Left lobe of liver (tissue), 2 donors: ENCODE measurements at places on chromosomes 12 and 14. TPM values are rescaled to one million over a fixed set of nuclear protein-coding genes. Genes with fewer than 3 reads are reported as not detected.

DNA sequence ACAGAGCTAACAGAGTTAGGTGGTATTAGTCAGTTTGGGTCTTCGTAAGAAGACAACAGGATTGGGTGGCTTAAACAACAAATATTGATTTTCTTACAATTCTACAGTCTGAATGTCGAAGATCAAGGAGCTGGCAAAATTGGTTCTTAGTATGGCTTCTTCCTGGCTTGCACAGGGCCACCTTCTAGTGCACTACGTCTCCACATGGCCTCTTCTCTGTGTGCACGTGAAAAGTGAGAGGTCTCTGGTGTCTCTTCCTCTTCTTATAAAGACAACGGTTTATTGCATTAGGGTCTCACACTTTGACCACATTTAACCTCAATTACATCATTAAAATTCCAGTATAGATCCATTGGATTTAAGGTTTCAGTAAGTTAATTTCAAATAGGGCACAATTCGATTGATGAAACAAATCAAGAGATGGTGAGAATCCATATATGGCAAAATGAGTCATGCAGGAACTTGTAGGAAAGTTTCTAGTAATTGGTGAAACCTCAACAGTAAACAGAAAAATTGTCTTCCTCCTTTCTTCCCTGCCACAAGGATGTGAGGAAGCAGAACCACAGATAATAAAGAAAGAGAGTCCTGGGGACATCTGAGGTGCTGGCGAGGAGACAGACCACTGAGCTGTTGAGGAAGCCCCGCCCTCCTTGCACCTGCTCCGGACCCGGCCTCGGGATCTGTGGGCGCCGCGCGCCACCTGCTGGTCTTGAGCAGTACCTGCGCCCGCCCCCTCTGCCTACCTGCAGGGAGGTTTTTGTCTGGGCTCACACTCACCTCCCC, 846.7 kb downstream of the TMEM121 start:
- peak; percentile 64 for DNase-seq

- peak; percentile 28 for DNase-seq
Measured at GRCh38 chr12:4286771-4287317, 13.3 kb downstream of the CCND2 start.

The RNASE3 gene
- total RNA-seq: not detected

The RAD52 gene
- total RNA-seq: 9.2 TPM

DNA sequence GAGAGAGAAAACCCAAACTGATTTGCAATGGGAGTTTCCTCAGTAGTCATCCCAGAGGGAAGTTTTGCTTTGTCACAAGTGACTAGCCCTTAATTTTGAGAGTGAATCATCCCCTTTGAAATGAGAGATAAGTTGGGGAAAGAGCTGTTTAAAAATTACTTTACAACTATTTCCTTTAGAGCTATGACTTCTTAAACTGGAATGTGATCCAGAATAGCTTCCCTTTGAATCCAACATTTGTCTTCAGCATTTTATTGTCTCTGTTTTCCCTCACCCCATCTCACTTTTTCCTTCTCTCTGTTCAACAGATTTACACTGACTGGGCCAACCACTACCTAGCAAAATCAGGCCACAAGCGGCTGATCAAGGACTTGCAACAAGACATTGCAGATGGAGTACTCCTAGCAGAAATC, 109.3 kb downstream of the NAV3 start:
- no peak for DNase-seq

The PTHLH gene
- total RNA-seq: 0.10 TPM

The PELI2 gene
- 1.1 TPM for total RNA-seq

The LMO3 gene
- 0.15 TPM for total RNA-seq

The ASIC1 gene
- 0.28 TPM for total RNA-seq

DNA sequence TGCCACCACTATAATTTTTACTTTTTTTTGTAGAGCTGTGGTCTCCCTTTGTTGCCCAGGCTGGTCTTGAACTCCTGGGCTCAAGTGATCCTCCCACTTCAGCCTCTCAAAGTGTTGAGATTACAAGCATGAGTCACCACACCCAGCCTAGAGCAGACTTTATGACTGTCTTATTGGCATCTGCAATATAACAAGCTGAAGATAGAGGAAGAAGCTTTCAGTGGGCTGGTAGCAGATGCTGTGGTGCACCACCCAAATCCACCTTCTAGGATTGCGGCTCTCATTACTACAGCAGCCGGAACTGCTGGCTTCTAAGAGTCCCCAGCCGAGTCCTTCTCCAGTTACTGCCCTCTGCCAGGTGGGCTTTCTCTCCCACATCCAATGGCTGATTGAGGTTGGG, 7.6 kb upstream of the STK38L start:
- DNase-seq: no peak

DNA sequence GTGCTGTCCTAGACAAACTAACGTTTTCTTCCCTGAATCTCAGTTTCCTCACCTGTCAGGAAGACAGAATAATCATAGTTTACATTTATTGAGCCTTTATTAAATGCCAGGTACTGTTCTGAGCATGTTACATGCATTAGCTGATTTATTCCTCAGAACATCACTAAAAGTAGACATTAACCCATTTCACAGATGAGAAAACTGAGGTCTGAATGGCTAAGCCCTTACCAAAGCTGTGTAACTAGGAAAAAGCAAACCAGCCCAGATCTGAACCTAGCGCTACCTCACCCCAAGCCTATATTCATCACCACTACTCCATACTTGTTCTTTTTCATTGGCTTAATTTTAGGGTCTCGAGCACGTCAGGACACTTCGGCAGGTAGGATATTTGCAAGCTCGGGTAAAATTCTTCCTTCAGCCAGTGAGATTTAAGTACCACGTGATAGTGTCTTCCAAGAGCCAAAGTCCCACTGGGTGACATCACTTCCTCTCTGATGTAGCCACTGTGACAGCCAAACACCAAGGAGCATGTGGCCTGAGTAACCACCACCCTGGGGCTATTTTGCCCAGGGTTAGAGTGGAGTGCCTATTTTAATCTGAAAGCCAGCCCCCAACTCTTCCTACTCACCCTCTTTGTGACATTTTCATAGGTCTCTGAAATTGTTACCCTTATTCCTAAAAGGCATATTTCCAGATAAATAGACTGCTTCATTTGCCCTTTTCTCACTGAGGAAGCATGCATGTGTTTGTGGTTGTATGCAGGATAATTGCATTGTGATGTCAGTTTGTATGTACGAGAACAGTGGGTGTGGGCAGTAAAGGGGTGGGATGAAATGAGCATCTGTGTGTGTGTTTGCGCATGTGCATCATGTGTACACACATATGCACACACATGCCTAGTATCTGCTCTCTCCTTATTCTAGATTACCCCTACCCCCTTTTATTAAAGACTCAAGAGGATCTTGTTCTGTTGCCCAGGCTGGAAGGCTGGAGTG, 62.2 kb upstream of the WSCD2 start:
- DNase-seq: no peak

DNA sequence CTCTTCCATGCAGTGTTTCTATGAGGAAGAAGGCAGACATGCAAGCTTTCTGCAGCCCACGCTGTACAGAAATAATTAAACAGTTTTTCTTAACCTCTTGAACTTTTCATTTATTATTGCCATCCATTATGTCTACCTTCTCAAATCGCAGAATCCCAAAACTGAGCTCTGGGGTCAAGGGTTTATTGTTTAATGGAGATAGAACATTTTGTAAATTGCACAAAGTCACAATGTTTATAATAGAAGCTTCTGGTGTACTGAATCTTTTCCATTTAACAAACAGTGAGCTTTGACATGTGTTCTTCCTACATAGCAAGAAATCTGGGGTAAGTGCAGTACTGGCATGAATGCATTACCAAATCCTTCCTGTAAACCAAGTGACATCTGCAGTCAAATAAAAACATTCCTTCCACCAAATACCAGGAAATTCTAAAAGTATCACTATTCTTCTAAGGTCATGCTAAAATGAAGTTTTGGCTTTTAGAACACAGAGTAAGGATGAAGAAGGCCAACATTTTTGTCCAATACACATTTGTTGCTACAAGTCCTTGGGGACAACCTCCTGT, 385.3 kb upstream of the DDHD1 start:
- DNase-seq: no peak

- DNase-seq: no peak
Measured at GRCh38 chr14:102644523-102644922, 52.1 kb downstream of the RCOR1 start.
